ENCODE measurements at places on chromosomes 4 and X. TPM values are rescaled to one million over a fixed set of nuclear protein-coding genes. Genes with fewer than 3 reads are reported as not detected.
A peak's percentile ranks its signal among the peaks of the same experiment; 100 is the strongest.

DNA sequence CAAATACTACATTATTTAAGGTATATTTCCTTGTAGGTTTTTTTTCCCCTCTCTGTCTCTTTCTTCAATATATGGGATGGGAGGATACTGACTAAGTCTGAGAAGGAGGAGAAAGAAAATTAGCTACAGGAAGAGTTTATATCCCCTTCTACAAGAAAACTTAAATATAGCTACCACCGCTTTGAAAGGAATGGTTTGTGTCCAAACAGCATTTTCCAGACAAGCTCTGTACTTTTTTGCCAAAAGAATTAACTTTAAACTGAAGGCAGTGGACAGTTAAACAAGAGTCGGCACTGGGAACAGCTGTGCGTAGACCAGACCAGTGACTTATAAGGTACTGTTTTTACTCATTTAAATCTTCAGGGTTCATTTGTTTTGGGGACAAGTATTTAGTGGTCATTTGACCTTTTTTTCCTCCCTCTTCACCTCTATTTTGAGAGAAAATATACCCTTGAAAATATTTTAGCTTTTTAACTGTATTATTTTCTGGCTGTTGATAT, 303.7 kb downstream of the ARHGAP24 start:
- peak; percentile 58 for DNase-seq

DNA sequence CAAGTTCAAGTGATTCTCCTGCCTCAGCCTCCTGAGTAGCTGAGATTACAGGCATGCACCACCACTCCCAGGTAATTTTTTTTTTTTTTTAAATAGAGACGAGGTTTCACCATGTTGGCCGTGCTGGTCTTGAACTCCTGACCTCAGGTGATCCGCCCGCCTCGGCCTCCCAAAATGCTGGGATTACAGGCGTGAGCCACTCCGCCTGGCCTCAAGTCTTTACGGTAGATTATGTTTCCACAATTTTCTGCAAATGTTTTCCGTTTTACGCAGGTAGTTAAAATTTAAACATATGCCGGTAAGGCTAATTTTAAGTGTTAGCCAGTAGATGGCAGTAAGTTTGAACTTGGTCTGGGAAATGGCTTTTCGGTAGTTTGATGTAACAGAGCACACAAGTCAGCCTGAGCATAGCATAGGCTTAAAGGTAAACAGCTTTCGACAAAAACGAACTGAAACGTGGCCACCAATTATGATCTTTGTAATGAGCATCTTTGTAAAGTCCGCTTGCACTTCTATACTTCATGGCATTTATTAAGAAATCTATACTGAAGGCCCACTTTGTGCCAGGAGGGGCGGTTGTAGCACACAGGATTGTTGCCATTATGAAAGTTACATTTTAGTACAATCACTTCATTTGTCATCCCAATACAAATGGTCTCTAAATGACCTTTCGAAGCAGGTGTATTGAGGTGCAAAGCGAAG, 31.1 kb downstream of the CCKAR start:
- peak; percentile 83 for DNase-seq

- no peak for DNase-seq
Measured at GRCh38 chrX:153867139-153867538, 18.8 kb downstream of the L1CAM start.

DNA sequence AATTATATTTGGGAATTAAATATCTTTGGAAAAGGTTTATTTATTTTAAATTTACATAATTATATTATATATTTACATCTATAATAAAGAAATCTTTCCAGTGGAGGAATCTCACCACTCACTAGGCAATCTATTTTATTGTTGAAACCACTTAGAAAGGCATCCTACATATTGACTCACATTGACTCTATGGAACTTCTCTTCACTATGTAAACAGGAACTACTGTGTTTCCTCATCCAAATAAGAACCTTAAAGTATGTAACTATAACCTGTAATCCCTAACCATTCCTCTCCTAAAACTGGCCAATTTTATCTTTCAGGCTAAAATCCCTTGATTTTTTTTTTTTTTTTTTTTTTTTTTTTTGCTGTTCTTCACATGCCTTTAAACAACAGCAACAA, 268.7 kb downstream of the MAPK10 start:
- DNase-seq: no peak

DNA sequence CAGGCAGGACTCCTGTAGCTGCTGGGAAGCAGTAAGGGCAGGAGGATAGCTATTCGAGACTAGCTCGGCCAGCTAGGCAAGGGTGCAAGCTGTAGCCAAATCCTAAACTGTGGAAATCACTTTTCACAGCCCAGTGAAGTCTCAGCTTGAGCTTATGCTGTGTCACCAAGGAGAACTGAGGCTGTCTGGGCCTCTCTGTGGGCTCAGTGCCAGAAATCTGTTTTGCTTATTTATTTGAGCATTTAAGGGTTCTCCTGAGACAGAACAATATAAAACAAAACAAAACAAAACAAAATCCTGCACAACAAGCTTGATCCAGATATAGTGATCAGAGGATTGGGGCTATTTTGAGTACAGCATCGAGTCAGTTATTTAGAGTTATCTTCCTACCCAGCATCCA, 97.5 kb downstream of the FANCB start:
- DNase-seq: no peak

DNA sequence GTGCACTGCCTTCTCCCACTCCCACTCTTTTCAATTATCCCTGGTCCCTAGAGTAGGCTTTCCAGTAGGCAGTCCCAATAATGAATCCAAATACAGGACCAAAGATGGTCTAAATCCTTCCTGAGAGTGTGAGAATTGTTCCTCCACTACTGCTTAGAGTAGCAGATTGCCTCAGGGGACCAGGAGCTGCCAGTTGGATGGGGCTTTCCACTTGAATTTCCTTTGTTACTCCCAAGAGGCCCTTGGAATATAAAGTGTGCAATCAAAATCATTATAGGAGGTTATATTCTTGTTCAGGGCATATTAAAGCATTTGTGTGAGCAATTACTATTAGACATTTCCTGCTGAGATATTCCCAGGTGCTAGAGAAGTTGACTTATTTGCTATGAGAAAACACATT, 156.6 kb upstream of the TLL1 start:
- peak; percentile 19 for DNase-seq

GRCh38 chr4:180058691-180059215, 2184.4 kb upstream of the TENM3 start:
- peak; percentile 14 for DNase-seq

DNA sequence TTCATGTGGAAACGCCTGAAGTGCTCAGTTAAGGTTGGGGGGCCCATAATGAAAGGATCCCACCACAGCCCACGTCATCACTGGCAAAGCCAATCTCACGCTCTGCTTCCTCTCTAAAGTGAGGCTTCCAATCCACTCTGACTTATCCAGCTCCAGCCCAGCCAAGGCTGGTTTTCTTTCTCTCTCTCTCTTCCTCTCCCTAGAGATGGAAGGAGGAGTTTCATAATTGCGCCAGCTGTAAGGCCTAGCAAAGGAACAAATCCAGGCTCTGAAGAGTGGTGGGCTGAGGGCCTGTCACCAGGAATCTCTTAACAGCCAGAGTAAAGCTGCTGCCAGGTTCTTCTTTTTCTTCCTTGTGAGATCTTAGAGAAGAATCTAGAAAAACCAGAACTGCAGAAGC, 20.7 kb upstream of the BCLAF3 start:
- DNase-seq: peak; percentile 10

DNA sequence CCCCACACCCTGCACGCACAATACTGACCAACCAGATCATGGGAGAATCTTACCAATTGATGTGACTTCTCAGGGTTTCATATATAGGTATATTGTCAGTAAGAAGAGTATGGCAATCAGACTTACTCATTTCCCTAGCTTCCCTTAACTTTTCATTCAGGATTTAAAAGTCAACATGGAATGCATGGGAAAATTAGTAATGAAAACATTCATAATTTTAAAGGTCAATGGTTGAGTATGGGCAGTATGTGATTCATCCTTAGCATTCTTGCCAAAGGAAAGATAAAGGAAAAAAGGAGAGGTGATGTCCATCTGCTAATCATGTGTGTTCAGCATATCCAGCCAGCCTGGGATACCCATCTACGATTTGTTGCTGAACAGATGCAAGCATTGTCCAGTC, 4.0 kb downstream of the DIPK2B start:
- DNase-seq: no peak

DNA sequence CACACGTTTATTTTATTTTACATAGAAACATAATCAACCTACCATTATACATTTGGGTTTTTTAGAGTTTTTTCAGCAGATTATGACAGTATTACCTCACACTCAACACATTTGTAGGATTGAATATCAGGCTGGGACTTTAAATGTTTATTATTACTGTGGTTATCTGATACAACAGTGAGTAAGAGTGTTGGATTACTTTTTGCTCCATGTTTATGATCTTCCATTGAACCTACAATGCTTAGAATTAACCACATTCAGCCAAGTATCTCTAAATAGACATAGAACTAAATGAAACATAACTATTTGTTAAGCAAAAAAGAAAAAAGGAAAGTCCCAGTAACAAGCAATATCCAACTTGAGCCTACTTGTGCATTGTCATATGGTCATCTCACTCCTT, 607.4 kb upstream of the PITX2 start:
- no peak for DNase-seq

DNA sequence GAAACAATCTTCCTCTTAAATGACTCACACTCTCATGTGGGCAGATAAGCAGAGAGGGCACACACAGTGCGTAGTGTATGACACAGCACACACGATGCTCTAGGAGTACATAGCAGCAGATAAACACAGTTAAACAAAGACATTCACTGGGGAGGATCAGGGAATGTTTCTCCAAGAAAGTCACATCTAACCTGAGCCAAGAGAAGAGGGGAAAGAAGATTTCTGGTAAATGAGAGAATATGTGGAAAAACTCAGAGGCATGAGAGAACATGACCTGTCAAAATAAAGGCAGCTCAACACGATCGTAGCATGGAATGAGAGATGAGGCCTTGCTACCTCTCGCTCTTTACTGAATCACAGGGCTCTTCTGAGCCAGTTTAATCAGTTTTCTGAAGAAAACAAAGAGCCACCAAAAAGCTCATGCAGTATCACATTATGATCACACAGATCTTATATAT, 251.0 kb downstream of the ANK2 start:
- peak; percentile 95 for DNase-seq

- DNase-seq: no peak
Measured at GRCh38 chr4:4868758-4869723, 9.6 kb downstream of the MSX1 start.

DNA sequence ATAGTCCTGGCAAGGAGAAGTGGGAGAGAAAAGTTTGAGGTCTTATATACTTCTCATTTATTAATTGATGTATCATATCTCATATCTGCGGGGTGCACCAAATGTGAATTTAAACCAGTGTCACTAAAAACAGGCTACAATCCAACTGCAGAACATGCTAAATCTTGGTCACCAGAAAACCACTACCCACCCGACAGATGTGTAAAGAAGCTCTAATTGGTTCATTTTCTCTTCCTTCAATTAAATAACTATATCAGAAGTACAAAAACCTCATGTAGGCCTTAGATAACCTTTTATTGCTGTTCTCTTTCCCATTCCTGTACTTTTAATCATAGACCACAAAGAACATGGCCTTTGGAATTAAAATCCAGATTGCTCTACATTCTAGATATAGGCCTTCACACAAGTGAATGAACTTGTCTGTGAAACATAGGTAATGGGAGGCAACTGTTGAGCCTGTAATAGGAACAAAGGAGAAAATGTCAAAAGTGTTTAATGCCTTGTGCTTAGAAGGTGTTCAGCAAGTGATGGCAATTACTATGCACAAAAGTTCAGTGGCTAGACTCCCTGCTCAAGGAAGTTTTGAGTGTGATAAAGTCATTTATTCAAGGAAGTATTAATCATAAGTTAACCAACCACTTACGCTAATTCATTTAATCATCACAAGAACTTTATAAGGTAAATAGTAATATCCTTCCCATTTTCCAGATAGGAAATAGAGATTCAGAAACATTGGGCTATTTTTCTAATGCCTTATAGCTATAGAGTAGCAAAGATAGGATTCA, 425.6 kb downstream of the INPP4B start:
- no peak for DNase-seq

DNA sequence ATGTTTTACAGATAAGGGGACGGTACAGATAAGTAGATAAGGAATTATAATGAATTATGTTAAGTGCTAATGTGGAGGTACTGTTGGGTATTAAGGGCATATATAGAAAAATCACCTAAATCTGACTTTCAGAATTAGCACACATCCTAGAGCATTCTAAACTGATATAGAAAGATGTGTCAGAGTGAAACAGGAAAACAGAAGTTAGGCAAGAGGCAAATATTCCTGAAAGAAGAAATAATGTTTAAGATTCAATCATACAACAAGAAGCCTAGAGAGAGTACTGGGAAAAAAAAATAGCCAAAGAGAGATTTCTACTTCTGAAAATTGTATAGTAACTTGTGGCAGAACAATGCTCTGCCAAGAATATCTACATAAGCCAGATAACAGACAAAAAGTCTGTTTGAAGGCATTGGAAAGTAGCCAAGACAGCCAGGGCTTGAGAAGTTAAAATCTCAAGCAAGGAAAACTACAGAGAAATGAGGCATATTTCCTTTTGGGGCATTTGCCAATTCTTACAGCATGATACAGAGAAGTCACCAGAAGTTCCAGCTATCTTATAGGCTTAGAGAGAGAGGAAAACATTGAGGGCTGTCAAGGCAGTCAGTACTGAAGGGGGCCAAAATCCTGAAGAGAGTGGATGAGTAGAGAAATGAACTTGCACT, 646.0 kb downstream of the RPA4 start:
- peak; percentile 95 for DNase-seq

DNA sequence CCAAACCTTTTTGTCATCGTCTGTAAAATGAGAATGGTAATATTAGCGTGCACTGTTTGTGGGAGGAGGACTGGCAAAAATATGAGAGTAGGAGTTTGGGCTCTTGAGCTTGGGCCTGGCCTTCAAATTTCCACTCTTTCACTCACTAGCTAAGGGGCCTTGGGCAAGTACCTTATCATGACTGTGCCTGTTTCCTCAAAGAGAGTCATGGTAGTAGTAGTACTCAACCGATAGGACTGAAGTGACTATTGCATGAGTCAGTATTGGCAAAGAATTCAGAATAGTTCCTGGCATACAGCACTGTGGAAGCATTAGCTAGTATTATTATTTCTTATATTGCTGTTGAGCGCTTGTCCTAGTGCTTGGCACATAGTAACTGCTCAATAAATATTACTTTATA, 16.0 kb upstream of the RBM3 start:
- DNase-seq: peak; percentile 89

DNA sequence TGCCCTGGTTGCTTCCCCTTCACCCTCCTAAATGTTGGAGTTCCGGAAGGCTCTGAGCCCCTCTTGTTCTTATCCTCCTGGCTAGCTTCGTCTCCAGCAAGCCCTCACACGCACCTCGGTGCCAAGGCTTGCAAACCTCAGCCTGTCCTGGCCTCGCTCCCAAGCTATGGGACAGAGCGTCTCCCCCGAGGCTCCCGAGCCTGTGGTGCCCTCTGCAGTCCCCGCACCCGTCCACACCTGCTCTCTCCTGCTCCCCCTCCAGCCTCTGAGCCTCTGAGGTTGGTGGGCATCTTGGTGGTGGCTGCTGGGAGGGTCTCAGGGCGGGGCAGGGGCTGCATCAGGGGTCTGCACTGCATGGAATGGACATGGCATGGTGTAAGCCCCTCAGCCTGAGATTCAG, 63.2 kb downstream of the TRMT44 start:
- no peak for DNase-seq

ITM2A gene
- 3.3 TPM for total RNA-seq

TCEAL3 gene
- total RNA-seq: 62.0 TPM

CLDN34 gene
- not detected for total RNA-seq

KIAA1210 gene
- not detected for total RNA-seq

SAP30 gene
- 14.0 TPM for total RNA-seq

MEPE gene
- total RNA-seq: not detected

Data from fibroblast of the aortic adventitia (primary cell).